Ascending aorta (tissue), 2 donors: ENCODE measurements at places on chromosomes 7 and 10.

GRCh38 chr7:123715799-123716198, 33.0 kb downstream of the WASL start:
- DNase-seq = no peak

- no peak for DNase-seq
Observed at GRCh38 chr10:86972613-86973380, 4.5 kb downstream of the ADIRF start.

DNA sequence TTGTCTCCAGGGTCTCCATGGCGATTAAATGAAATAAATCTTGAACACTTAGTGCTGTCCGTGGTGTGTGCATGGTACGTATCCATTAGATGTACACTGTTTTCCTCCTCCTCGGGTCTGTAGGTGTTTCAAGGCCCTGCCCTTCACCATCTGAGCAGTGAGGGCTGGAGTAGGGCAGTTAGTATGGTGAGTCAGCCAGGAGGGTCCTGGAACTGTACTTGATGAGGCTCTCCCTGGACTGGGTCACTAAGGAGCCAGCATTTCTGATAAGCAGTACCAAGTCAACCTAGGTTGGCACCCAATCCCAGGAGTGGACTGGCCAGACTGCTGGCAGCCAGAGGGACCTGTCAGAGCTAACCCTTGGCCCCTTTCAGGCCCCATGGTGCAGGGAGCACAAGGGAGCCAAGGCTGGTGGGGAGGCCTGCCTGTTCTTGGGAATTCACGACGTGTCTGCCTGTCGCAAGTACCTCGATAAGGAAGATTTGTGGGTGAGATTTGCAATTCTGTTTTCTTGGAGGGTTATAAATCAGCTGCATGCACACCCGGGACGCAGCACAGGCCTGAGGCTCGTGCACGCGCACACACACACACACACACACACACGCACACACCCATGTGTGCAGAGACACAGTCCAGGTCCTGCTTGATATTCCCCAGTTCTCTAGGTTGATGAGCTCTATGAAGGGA, 114.2 kb downstream of the ZMIZ1 start:
- no peak for DNase-seq

DNA sequence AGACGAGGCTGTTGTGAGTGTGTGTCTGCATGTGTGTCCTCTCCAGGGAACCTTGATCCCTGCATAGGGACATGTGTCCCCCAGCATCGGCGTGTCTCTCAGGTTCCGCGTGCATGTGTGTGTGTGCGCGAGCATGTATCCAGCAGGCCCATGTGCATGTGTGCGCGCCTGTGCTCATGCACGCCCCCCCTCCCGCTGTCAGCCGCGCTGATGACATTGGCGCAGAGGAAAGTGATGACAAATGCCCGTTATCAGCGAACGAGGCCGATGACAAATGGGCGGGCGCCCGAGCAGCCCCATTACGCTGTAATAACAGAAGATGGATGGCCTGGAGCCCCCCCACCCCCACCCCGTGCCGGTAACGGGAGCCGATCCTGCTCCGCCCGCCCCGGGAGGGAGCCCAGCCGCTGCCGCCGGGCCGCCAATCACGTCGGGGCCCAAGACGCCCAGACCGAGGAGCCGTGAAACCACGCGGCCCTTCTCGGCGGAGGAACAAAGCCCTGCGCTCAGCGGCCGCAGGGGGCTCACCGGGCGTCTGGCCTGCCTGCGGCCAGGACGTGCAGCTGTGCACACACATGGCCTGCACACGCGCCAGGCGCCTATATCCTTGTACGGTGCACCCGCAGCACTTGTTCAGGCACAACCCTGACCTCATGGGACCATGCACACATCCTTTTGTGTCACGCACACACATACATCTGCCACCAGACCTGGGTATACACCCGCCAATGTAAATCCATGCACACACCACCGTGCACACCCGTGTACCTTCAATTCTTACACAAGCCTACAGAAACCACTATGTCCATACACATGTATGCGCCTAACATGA, 21.5 kb downstream of the POLL start:
- peak; percentile 60 for DNase-seq

GRCh38 chr7:50138101-50138500, 45.1 kb upstream of the ZPBP start:
- DNase-seq = no peak

DNA sequence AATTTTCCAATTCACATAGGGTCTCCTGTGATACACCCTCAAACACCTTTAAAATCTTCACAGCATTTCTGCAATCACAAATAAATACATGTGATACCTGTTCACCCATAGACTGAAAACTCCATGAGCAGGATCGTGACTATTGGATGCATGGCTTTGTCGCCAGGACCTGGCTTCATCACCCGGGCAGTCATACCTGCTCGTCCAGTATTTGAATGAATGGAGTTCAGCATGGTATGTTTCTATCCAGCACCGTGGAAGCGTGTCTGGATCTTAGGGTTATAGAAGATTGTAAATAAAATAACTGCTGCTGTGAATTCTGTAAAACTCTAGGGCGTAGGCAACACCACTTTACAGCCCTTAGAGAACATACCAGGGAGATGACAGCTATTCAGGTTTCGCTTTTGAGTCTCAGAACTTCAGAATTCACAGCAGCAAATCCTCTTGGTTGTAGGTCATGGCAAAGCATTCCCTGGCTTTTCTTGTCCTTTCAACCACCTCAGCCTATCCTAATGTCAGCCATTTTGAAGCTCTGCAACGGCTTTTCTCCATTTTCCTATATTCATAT, 47.4 kb upstream of the USP6NL start:
- DNase-seq = peak; percentile 40

- DNase-seq = no peak
Observed at GRCh38 chr10:67077376-67077775, 151.5 kb downstream of the LRRTM3 start.

GRCh38 chr7:105003872-105004510, 10.0 kb upstream of the KMT2E start:
- DNase-seq = no peak

GRCh38 chr7:69989551-69989950, 391.3 kb downstream of the AUTS2 start:
- DNase-seq = no peak

DNA sequence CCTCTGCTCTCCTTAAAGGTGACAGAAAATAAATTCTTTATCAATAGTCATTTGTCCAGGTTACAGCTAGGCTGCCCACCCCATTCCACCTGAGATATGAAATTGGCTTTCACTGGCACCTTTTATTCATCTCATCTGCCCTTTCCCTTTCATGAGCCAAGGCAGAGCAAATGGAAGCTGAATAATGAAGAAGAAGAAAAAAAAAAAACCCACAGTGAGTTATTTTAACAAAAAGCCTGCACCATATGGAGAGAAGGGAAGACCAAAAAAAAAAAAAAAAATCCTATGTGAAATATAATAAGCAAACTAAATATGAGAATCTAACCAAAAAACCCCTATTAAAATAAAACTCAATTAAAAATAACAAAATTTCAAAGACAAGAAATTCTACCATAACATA, 59.2 kb downstream of the CHCHD3 start:
- no peak for DNase-seq

DNA sequence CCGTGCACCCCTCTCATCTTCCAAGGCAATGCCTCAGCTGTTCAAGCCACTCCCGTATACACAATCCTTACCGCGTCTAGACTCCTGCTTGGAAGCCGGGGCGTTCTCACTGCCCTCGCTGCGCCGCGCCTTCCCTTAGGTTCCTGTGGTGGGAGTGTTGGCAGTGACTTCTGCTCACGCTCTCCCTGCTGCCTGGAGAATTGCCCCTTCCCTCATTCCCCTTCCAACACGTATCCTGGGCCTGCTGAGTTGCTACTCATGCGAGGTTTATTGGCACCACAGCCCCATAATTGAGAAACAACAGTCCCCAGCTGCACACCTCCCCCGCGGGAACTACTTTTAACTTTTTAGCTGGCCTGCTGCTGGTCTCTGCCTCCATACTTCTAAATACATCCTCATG, 31.9 kb downstream of the RBM17 start:
- DNase-seq = no peak
